Activated T-cell treated with anti-CD3 and anti-CD28 coated beads, Interleukin-2, amount 50 U/mL, for 24 hours (primary cell): ENCODE measurements at places on chromosomes 2 and 18.

DNA sequence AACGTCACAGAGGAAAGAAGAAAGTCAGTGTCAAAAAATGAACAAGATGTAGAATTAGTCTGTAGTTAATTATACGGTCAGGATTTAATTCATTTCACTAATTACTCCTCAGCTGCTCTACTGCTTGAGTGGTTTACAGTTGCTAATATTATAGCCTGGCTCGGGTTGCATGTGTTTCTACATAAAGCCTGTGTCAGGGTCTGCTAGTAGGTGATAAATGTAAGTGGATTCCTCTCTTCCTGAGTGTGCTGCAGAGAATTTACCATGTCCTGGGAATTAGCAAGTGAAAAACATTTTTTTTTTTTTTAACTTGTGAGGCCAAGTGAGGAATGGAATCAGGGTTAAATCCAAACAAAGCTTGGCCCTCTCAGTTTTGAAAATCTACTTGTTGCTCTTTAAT, 622.6 kb downstream of the EPHA4 start:
- no peak for DNase-seq

GRCh38 chr2:100104718-100105677, 37.4 kb downstream of the AFF3 start:
- DNase-seq = peak; percentile 51

DNA sequence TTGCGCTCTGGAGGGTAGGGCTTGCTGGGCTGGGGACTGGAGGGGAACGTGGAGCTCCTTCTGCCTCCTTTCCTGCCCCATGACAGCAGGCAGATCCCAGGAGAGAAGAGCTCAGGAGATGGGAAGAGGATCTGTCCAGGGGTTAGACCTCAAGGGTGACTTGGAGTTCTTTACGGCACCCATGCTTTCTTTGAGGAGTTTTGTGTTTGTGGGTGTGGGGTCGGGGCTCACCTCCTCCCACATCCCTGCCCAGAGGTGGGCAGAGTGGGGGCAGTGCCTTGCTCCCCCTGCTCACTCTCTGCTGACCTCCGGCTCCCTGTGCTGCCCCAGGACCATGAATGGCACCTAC, 4.3 kb downstream of the GPR35 start:
- DNase-seq = peak; percentile 12

DNA sequence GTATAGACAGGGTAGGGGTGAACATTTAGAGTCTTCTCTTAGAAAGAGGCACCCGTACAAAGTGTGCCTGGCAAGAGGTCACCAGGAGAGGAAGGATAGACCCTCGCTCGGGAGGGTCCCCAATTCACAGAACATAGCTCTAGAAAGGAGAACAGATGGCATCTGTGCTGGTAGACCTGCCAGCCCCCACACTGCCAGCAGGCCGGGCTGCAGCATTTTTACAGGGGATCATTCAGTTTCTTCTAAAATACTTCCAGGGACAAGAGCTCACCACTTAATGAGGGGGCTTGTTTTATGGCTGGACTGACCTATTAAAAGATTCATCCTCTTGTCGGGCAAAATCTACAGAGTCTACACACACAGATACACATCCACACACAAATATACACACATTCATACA, 149.9 kb downstream of the SEPTIN10 start:
- no peak for DNase-seq

DNA sequence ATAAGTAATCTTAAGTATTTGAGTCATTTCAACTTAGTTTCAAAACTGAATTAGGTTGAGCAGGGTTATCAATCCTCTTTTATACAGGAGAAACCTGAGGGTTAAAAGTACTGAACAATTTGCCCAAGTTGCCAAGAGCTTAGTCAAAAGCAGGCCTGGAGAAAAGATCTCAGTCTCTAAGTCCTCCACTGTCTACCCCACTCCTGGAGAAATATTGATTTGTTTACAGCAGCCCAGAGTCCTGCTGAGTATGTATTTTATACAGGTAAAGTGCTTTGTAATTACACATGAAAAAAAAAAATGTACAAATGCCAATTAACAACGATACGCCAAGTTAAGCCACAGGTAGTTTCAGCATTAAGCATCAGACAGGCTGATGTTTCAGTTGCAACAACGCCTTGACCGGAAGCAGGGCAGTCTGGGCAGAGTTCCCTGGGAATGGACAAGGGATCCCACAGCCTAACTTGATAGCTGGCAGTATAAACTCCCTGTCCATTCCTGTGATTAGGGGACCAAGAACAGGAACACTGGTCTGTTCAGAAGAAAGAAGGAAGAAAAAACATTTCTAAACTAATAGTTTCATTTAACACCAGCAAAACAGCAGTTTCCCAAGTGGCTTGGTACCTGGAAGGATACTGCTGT, 132.9 kb downstream of the MYO5B start:
- no peak for DNase-seq

DNA sequence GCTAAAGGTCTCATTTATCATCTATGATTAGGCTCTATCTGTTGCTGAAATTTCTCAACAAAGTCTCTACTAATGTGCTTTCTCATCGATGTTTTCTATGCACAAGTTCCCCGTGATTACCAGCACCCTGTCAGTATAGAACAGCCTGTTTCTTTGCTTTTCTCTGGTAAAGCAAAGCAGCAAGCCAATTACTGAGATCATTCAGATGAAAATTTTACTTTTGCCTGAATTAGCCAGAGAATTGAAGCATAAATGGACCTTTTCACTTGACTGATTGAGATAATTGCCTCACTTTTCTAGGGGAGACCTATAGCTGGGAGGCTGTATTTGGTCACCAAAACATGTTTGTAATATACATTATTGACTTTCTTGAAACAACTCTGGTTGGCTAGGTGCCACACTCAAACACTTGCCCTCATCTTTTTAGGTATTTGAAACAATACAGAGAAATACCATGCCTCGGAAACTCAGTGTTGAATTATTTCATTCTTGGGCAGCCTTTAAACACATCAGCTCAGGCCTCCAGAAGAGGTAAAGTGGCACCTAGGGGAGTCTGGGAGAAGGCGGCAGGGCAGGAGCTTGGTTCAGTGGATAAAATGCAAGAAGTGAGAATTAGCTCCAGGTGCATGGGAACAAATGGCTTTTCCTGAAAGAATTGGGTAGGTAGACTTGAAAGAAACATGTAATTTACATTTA, 96.2 kb downstream of the GALNT3 start:
- DNase-seq = no peak

GRCh38 chr2:2870106-2870505, 507.5 kb downstream of the EIPR1 start:
- no peak for DNase-seq

DNA sequence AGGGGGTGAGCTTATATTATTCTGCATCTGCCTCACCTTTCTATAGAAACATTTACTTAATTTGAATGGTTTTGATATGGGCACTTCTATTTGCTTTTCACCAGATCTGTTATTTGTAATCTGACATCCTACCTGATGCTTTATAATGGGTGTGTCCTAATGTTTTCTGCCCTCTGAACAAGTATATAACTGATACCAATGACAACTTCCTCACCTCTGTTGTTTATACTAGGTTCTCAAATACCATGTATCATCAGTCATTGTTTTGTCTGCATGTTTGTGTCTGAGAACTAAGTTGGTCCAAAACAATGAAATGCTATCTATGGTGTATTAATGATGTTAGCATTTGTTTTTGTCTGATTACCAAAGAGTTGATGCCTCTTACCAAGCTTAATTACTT, 45.8 kb downstream of the ITGA6 start:
- DNase-seq = no peak

DNA sequence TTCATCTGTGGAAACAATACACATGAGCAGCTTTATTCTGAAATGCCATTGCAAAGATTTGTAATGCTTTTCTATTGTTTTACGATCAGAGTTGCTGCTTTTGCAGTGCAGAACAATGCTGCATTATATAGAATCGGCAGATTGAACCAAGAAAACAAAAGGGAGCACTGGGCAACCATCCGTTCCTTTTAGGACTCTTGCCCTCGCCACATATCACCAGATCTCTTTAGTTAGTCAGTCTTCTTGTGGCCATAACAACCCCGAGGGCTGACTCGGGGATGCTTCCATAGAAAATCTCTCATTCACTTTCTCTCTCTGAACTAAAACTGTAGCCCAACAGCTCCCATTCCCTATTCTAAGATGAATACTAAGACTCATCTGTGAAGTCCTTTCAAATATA, 340.4 kb downstream of the NRXN1 start:
- no peak for DNase-seq
